ENCODE measurements at places on chromosomes 13 and 19.

DNA sequence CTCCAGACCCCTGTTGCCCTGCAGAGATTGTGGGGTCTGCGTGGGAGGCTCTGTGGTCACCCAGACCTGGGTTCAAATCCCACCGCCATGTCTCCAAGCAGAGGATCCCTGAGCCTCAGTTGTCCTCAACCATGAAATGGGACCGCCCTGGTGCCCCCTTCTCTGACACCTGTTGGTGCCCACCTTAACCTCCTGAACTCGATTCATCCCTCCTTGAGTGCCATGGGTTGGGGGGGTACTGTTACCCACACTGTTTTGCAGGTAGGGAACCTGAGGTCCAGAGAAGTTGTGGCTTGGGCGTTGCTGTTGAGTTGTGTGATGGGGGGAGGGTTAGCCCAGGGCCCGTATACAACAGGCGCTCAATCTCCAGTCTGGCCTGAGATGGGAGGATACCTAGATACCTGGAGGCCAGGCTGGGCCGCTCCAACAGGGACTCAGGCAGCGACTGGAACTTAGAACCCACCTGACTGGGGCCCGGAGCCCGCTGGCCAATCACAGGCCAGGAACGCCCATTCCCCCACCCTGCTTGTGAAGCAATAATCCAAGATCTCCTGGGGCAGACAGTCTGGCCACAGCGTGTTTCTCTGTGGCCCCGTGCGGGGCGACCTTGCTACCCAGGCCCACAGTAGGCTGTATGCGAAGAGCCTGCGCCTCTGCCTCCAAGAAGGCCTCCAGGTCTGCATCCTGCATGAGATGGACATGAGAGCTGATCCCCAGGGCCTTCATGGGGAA, 2.8 kb downstream of the ARID3A start:
- no peak for DNase-seq

GRCh38 chr19:38665219-38665931, 17.9 kb downstream of the ACTN4 start:
- no peak for DNase-seq

DNA sequence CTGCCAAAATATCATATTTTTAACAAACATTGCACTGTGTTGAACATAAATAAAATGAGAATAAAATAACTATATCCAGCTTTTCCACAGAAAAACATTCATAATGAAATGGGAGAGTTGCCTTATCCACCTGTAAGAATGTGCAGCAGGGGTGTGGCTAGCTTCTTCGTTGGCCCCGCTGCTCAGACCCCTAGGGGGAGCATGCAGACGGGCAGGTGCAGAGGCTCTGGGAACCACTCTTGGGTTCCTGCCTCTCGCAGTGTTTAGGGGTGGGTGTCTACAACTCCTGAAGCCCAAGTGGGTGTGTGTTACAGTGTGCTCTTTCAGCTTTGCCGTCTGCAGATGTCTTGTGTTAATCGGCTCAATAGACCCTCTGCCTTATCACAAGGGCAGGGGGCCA, 121.7 kb downstream of the SLITRK5 start:
- no peak for DNase-seq

DNA sequence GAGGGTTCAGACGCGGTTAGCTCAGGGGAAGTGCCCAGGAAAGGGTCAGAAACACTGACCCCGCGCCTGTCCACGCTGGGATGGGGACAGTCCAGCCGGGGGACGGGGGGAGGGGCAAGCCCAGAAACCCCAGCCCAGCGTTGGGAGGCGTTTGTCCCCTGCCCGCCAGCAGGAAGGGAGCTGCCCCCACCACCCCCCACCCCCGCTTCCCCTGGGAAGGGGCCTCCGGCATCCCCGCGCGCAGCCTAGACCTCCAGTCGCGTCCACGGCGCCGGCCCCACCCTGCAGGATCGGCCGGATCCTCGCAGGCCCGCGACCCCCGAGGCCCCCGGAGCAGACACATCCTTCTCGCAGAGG, 277 bp downstream of the GIPC1 start:
- no peak for DNase-seq

DNA sequence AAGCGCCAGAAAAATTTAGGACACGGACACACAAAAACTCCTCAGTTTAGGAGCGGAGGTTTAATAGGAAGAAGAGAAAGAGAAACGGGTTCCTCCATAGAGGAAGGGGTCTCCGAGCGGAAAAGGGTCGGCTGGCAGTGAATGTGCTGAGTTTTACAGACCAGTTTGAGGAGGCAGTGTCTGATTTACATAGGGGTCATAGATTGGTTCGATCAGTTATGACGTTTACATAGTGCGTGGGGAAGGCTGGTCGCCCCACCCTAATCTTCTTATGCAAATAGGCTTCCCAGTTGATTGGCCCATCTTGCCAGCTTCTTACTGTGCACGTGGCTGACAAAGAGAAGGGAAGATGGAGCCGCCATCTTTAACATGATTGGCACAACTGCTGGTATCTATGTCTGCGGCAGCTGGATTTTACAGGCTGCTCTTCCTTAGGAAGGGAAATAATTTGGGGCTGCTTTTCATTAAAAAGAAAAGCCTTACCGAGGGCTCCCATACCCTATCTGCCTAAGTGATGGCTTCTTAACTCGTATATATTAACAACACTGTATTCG, 1.2 kb upstream of the ZNF225 start:
- DNase-seq, result peak; percentile 13

DNA sequence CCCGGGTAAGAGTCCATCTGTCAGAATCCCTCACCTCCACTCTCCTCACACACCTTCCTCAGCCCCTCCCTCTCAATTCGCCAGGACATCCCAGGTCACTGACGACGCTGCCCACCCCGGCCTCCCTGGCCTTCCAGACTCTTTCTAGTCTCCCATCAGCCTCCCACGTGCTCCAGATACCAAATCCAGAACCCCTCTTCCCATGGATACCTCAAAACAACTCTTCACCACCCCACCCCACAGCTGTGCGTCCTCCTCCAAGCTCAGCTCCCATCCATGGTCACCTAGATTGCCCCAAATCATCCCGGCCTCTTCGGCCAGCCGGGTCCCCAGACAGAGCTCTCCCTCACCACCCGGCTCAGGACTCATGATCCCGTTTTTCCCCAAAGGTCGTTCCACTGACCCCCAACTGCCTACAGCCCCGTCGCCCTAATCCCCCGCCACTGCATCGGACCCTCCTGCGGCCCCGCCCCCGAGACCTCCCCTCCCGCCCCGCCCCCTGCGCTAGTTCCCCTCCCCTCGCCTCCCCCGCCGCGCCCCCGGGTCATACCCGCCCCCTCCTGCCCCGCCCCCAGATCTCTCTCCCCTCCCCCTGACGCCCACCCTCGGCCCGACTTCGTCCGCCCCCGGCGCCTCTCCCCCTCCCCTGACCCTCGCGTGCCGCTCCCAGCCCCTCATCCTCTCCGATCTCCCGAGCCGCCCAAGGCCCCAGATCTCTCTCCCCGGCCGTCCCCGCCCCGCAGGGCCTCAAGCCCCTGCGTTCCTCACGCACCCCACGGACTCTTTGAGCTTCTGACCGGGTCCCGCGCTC, 546 bp downstream of the UBXN6 start:
- DNase-seq, result no peak

- DNase-seq, result no peak
These were observed 47.1 kb downstream of the USPL1 start for GRCh38 chr13:30664689-30665275.

All from LNCaP clone FGC (cell line).